ENCODE measurements at places on chromosomes 1 and 21. TPM values are rescaled to one million over a fixed set of nuclear protein-coding genes. Genes with fewer than 3 reads are reported as not detected.
A peak's percentile ranks its signal among the peaks of the same experiment; 100 is the strongest.

- no peaks in the 10 kb centered on the region for H3K36me3 ChIP-seq
- no peaks in the 10 kb centered on the region for H3K4me1 ChIP-seq
- no peak overlapping the region for H3K4me3 ChIP-seq
- DNase-seq: no peak
- no peaks in the 10 kb centered on the region for H3K27me3 ChIP-seq
Measured at GRCh38 chr21:39131791-39132190, 51.5 kb downstream of the PSMG1 start.

- H3K27ac ChIP-seq: no peak overlapping the region
- H3K4me1 ChIP-seq: peaks cover 39% of the 10 kb centered on the region
- DNase-seq: no peak
- H3K27me3 ChIP-seq: peaks cover 23% of the 10 kb centered on the region
- H3K36me3 ChIP-seq: no peaks in the 10 kb centered on the region
Measured at GRCh38 chr1:155083865-155084721, 5.5 kb downstream of the EFNA3 start.

- H3K36me3 ChIP-seq: no peaks in the 10 kb centered on the region
- H3K27me3 ChIP-seq: no peaks in the 10 kb centered on the region
- no peaks in the 10 kb centered on the region for H3K4me1 ChIP-seq
- no peak for DNase-seq
- no peak overlapping the region for H3K27ac ChIP-seq
Measured at GRCh38 chr1:149879556-149879955, 19.8 kb upstream of the BOLA1 start.

- no peak within 1 kb of the TSS for H3K27ac ChIP-seq
- H3K4me1 ChIP-seq: peaks cover 9% of the 10 kb centered on the region
- H3K27me3 ChIP-seq: no peaks in the 10 kb centered on the region
Measured at GRCh38 chr1:182684116-182684828, at the start of gene RGS8. Gene RGS8 (minus strand): TSS chr1:182684587. CDS start chr1:182669649, 14,938 bp downstream.

DNA sequence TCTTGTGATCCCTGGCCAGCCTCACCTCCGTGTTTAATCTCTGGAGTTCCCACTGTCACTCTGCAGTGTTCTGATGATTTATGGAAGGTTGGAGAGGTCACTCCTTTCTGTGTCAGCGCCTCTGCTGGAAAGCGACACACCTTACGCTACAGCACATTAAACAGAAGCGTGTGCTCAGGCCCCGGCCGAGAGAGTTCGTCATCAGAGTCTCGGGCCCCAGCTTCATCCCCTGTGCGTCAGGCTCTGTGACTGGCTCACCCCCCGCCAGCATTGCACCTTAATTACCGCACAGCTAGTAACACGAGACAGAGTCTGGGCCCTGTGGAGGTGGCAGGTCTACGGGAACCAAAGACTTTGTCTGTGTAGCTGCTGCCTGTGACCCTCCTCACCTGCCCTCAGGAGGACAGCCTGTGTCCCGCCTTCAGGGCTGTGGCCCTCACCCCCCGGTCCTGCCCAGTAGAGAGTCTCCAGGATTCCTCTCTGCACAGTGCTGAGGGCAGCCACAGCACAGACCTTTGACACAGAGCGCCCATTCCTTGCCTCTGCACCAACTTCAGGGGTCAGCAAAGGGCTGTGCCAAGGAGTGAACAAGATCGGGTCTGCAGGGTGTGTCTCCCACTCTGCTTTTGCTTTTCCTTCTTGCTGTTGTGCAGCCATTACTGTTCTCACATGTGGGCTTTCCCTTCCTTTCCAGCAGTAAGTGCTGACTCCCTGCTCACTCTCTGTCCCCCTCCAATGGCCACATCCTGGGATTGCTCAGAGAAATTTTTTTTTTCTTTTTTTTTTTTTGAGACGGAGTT is 157.6 kb downstream of the PGBD5 start:
- DNase-seq: no peak
- peaks cover 13% of the 10 kb centered on the region for H3K4me1 ChIP-seq
- H3K4me3 ChIP-seq: no peak overlapping the region
- no peak overlapping the region for H3K27ac ChIP-seq
- H3K27me3 ChIP-seq: no peaks in the 10 kb centered on the region

GRCh38 chr1:68173936-68174737 is 58.2 kb downstream of the WLS start:
- no peaks in the 10 kb centered on the region for H3K4me1 ChIP-seq
- H3K27ac ChIP-seq: no peak overlapping the region
- no peaks in the 10 kb centered on the region for H3K27me3 ChIP-seq
- no peak overlapping the region for H3K4me3 ChIP-seq
- DNase-seq: no peak
- no peaks in the 10 kb centered on the region for H3K36me3 ChIP-seq

GRCh38 chr1:89291276-89291675 is 18.6 kb upstream of the GBP5 start:
- no peak for DNase-seq
- no peaks in the 10 kb centered on the region for H3K27me3 ChIP-seq
- H3K36me3 ChIP-seq: no peaks in the 10 kb centered on the region
- peaks cover 11% of the 10 kb centered on the region for H3K4me1 ChIP-seq
- H3K4me3 ChIP-seq: no peak overlapping the region

DNA sequence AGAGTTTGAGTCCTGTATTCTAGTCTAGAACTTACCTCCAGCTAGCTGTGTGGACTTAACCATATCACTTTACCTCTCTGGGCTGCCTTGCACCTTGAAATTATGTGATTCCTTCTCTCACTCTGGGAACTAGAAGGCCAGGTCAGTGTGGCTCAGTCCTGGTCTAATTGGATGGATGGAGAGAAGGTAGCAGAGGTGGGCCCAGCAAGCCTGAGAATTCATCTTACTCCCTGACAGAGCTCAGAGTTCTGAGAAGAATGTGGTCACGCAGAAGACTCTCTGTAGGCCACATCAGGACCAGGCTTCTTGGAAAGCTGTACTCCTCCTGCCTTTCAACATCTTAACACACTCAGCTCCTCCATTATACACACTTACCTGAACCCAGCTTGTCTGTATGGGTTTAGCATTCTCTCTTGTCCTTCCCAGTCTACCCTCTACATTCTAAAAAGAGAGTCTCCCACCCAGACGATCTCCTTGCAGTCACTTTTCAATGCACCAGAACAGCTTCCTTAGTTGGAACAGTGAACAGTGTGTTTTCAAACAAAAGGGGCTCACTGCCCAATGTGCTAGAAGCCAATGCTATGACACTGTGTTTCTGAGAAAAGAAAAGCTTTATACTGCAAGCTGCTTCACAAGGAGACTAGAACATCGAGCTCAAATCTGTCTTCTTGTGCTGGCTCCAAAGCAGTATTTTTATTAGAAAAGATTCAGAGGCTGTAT is 60.5 kb downstream of the CAPN9 start:
- no peak overlapping the region for H3K27ac ChIP-seq
- no peaks in the 10 kb centered on the region for H3K4me1 ChIP-seq
- no peak overlapping the region for H3K4me3 ChIP-seq

DNA sequence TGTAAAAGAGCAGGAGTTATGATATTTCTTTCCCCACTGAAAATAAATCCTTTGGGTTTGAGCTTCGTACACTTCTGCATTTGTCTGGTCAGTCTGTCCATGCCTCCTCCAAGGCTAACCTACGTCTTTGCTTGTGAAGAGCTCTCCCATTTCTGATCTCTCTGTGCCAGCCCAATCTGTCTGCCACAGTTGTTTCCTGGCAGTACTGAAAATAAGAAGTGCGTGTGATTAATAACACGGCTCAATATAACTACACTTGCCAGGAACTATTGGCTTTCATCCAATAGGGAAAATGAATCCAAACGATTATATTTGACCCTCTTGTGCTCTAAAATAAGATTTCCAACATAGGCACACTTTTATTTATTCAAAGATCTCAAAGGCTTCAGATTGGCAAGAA is 19.2 kb upstream of the COL24A1 start:
- DNase-seq: no peak
- no peaks in the 10 kb centered on the region for H3K27me3 ChIP-seq
- H3K27ac ChIP-seq: no peak overlapping the region
- H3K4me3 ChIP-seq: no peak overlapping the region
- no peaks in the 10 kb centered on the region for H3K4me1 ChIP-seq

- no peaks in the 10 kb centered on the region for H3K36me3 ChIP-seq
- H3K27ac ChIP-seq: no peak overlapping the region
- DNase-seq: no peak
- H3K4me3 ChIP-seq: no peak overlapping the region
Measured at GRCh38 chr1:167293057-167293456, 72.4 kb downstream of the POU2F1 start.

DNA sequence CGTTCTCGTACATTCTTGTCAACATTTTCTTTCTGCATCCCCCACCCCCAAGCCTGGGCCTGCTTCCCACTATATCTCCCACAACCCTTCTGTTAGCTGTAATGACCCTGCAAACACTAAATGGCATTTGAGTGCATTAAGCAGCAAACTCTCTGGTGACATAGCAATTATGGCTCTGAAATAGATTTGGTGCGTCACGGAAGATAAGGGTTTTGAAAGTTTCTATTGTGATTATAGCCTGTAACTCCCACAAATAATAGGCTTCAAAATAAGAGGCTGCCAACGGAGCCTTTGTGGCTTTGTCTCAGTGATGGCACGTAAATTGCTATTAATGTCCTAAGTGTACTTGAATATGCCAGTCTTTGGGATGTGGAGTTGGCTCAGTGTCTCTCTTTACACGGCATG is 277.6 kb downstream of the PBX1 start:
- H3K27me3 ChIP-seq: no peaks in the 10 kb centered on the region
- no peak for DNase-seq
- no peak overlapping the region for H3K27ac ChIP-seq
- no peaks in the 10 kb centered on the region for H3K4me1 ChIP-seq
- H3K4me3 ChIP-seq: no peak overlapping the region

GRCh38 chr1:41941381-41941780 is 22.7 kb upstream of the HIVEP3 start:
- DNase-seq: no peak
- H3K4me3 ChIP-seq: no peak overlapping the region
- H3K27me3 ChIP-seq: no peaks in the 10 kb centered on the region
- H3K36me3 ChIP-seq: no peaks in the 10 kb centered on the region
- H3K4me1 ChIP-seq: no peaks in the 10 kb centered on the region

DNA sequence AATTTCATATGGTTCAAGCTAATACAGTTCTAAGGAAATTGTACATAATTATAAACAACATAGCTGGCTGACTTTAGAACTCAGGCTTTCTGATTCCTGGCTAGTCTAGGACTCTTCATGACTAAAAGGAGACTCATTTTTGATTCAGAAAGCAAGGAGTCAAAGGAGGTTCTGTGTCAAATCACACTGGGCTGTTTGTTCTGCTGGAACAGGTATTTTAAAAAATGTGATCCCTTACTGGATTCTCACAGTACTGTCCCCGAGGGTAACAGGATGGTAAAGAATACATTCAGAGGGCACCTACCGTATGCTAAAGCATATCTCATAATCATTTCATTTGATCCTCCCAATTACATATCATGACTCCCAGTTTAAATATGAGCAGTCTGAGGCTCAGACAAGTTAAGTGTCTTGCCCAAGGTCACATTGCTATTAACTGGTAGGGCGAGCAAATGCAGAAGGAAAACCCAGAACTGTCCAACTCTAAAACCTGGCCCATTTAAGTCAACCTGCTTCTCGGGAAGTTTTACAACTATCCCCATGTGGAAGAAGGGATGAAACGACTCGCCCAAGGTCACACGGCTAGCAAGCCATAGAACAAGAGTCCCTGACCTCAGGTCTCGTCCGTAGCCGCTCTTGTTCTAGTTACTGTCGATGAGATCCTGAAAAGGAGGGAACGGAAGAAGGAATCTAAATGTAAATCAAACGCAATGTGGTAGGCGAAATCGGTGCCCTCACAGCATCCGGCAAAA is 675 bp downstream of the MYSM1 start:
- peak overlapping the region; percentile 80 for H3K27ac ChIP-seq
- no peaks in the 10 kb centered on the region for H3K27me3 ChIP-seq
- peaks cover 2% of the 10 kb centered on the region for H3K36me3 ChIP-seq
- DNase-seq: no peak

The ACBD6 gene
- 46.6 TPM for total RNA-seq

The RUNX3 gene
- total RNA-seq: 151 TPM

The TNNI3K gene
- not detected for total RNA-seq

The URB1 gene
- 21.2 TPM for total RNA-seq
